ENCODE measurements at places on chromosomes 7 and 10.

DNA sequence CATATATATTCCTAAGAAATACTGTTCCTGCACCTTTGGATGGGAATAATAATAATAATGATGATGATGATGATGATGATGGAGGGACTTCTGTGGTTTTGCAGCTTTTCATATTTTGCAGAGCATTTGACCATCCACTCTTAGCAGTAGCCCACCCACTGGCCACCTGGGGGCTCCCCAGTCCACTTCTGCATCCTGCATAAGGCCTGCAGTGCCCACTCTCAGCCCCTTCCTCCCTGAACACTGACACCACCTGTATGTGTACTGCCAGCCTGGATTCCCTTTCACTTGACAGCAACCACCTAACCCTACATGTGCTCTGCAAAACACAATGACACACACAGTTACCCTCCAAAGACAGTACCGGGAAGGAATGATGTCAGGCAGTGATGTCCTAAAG, 131.4 kb downstream of the ADAM12 start:
- DNase-seq, result no peak

- no peak for DNase-seq
Measured at GRCh38 chr7:125775317-125775716, 845.7 kb upstream of the POT1 start.

DNA sequence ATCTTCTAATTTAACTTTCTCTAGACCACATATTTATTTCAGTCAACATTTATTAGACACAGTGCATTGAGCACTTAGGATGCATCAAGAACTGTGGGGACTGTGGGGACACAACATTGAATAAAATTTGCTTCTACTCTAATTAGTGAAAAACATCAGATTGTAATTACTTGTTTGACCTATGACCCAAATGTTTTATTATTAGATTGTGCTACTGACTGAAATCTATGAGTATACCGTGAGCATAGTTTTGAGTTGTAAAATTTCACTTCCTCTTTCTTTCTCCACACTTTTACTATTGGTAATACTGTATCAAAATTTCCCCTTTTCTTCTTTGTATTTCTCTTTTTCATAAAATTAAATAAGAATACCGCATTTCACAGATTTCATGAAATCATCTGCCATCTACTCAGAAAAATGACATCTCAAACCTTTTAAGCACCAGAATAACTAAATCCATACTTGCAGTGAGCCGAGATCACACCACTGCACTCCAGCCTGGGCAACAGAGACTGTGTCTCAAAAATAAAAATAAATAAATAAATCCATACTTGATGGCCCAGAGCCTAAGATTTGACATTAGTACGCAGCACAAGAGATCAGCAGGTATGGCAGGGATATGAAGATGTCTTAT, 25.4 kb upstream of the INPP5F start:
- no peak for DNase-seq

- DNase-seq, result no peak
Measured at GRCh38 chr7:17095931-17096330, 202.5 kb upstream of the AHR start.

- no peak for DNase-seq
Measured at GRCh38 chr7:29496355-29497020, 67.1 kb upstream of the PRR15 start.

GRCh38 chr10:73083221-73083620, 13.4 kb downstream of the P4HA1 start:
- no peak for DNase-seq

- DNase-seq, result no peak
Measured at GRCh38 chr10:131041441-131041840, 270.1 kb downstream of the TCERG1L start.

GRCh38 chr10:75058161-75058560, 53.3 kb upstream of the SAMD8 start:
- DNase-seq, result no peak

DNA sequence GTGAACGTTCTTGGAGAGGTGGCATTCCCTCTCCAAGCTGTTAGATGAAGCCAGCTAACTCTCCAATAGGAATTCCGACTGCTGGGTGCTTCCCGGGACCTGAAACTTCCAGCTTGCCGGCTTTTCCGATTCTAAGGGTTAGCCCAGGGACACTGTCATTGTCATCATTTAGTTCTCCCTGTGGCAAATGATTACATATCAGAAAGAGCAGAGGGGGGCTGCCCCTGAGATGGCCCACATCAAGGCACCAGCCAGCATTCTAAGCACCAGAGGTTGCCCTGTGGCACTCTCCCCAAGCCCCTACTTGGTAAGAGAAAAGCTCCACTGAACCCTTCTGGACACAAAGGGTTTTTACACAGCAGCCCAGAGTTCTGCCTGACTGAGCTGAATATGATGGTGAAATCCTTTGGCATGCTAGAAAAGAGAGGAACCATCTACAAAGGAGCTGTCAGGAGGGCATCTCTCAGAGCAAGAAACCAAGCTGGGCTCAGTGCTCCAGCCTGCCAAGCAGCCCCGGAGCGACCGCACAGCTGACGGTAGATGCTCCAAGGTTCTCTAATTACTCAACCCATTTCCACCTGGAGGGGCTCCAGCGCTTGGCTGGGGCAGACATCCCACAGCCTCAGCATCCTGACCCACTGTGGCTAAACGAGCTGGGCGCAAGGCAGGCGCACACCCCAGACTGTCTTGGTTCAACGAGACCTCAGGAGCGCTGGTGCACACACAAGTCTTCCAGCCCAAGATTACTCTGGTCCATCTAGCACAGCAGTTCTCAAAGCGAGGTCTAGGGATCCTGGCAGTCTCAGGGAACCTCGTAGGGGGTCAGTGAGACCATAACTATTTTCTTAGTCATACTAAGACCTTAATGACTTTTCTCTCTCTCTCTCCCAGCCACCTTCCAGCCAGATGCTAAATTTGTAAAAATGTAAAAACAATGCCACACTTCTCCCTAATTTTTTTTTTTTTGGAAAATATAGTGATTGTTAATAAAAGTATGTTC, 160.5 kb downstream of the GFRA1 start:
- DNase-seq, result no peak

- no peak for DNase-seq
Measured at GRCh38 chr10:1559311-1559710, 178.0 kb downstream of the ADARB2 start.

DNA sequence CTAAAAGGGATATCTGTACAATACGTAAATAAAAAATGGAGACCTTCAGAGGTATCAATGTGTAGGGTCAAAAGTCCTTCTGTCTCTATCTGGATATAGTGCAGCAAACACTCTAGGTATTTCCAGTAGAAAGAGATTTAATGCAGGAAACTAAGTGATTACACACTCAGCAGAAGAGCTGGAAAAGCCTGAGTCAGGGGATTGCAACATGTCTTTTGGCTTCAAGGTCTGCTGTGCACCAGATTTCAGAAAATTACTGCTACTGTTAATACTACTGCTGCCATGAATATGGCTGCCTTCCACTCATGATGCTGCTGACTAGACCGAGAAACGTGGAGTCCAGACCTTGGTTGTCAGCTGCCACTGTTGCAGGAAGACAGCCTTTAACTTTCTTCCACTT, 94.9 kb upstream of the DLX6 start:
- no peak for DNase-seq

DNA sequence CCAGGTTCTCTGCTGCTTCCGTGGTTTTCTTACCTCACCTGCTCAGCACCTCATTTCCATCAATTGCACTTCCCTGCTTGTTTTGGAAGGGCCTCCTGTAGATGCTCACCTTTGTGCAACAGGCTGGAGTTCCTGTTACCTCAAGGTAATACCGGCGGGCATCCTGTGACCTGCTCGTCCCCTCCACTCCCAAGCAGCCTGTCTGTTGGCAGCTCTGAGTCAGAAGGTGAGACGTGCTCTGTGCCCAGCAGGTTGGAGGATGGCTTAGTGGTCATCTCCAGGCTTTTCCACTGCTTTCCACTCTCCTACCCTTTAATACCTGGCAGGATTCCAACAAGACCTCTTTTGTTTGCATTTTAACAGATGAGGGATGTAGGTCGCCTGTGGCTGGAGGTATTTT, 86.0 kb downstream of the CAMK1D start:
- no peak for DNase-seq

DNA sequence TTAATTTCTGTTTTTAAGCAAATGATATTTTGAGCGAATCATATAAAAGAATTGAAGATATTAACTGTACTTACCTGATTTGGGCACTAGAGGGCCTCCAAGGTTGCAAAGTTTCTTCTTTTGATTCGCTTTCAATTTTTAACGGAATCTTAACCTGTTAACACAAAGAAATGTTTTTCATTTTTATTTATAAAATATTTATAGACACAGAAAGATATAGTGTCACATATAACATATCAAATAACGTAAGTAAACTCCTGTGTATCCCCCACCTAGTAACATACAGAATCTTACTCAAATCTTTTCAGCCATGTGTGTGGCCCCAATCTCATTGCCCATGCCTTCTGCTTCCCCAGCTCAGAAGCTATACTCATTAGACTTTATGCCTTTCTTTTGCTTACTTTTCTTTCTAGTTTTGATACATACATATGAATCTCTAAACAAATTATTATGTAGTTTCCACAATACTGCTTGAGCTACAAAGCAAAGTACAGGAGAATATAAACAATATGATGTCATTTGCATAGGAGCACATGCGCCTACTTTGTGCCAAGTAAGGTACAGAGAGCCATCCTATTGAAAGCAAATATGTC, 49.5 kb upstream of the ZPBP start:
- DNase-seq, result peak; percentile 66

DNA sequence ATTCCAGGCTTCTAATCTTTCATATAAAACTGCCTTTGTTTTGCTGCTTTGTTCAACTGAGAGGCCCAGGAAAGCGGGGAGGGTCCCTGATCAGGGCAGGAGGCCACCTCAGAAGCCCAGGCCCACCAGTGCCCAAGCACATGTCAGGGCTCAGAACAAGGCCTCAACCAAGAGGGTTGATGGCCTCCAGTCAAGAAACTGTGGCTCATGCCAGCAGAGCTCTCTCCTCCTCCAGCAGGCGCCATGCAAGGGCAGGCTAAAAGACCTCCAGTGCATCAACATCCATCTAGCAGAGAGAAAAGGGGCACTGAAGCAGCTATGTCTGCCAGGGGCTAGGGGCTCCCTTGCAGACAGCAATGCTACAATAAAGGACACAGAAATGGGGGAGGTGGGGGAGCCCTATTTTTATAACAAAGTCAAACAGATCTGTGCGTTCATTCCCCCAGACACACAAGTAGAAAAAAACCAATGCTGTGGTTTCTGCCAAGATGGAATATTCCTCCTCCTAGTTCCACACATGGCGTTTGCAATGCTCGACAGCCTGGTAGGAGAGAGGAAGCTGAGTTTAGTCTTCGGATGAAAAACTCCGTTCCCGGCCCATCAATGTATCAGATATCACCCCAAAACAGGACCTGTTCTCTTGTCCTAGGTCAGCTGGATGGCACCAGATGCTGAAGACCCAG, 34.0 kb downstream of the PSAP start:
- no peak for DNase-seq

- no peak for DNase-seq
Measured at GRCh38 chr7:114981323-114981722, 59.4 kb downstream of the MDFIC start.

GRCh38 chr7:132102942-132103341, 473.3 kb downstream of the PLXNA4 start:
- DNase-seq, result no peak

GRCh38 chr10:93342366-93342765, 139.8 kb downstream of the MYOF start:
- no peak for DNase-seq

- no peak for DNase-seq
Measured at GRCh38 chr10:130194991-130195645, 58.9 kb downstream of the GLRX3 start.
